ENCODE measurements at places on chromosomes 2 and 18.

DNA sequence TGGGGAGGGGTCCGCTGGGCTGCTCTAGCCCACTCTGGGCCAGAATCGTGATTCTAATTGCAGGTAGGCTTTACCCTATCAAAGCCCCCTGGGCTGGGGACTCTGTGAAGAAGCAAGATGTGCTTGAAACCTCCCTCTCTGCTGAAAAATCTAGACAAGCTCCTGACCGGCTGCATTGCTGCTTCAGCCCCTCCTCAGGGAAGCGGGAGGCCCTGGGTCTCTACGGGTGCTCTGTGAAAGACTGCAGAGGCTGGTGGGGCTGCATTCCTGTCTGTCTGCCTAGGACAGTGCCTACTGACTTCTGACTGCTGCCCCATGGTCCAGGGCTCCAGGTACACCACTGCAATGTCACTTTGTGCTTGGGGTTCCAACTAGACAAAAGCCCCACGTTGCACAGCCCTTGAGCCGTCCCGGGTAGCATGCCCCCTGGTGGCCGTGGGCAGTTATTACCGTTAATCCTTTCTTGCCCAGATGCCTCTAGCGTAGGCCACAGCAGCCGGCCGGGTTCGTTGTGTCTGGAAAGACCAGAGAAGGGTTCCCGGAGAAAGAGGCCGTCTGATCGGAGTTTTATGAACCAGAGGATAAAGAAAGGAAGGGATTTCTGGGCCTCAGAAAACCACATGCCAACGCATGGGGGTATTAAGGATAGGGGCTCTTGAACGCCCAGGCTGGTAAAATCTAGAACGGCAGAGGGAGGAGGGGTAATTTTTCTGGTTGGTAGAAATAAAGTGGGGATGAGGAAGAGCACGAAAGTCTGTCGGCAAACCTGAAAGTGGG, 15.9 kb upstream of the C1QL2 start:
- peaks cover 3% of the 10 kb centered on the region for H3K4me1 ChIP-seq
- no peaks in the 10 kb centered on the region for H3K36me3 ChIP-seq
- no peak overlapping the region for H3K27ac ChIP-seq
- peak; percentile 70 for DNase-seq
- no peak overlapping the region for H3K4me3 ChIP-seq

DNA sequence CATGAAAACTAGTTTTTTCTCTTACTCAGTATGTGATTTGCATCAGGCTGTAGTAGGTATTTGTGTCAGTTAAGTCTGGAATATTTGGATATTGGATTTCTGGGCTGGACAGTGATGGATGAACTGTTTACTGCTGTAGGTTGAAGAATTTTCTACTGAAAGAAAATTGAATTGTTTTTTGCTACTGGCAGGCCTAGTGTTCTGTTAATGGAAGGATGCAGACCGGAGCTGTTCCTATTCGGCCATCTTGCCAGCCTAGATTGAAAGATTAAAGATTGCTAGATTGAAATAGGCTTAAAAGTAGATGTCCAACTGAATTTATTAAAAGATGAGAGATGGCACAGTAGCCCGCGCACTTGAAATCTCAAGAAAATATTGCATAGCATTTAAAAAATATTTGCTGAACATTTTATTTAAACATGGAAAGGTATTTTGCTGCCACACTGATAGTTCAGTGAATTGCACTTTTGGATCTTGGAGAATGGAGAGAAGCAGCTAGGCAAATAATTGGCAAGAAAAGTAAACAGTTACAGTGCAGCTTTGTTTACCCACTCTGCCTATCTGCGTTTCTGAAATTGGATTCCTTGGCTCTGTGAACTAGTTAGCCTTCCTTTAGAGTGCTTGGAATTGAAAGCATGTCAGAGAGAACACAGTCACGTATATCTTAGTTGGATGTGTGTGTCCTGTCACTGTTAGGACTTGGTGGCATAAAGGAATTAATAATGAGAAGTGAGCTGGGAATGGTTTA, 54.1 kb downstream of the EPB41L5 start:
- no peaks in the 10 kb centered on the region for H3K36me3 ChIP-seq
- H3K4me3 ChIP-seq = no peak overlapping the region
- H3K27ac ChIP-seq = no peak overlapping the region
- no peaks in the 10 kb centered on the region for H3K27me3 ChIP-seq
- H3K4me1 ChIP-seq = no peaks in the 10 kb centered on the region
- no peak for DNase-seq

DNA sequence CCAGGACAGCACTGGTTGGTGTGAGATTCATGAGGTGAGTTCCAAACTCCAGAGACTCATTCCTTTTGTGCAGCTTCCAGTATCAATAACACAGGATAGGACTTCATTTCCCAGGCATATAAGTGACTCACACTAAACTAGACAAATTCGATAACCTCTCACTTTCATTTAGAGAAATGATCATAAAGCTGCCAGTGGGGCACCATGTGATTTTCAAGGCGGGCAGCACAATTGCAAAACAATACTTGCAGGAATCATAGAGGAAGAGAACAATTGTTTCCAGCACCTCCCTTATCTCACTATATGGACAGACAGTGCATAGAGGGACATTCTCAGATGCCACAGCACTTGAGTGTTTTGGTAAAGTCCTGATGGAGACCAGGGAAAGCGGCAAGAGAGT, 31.3 kb upstream of the DNAH7 start:
- H3K4me3 ChIP-seq = no peak overlapping the region
- no peaks in the 10 kb centered on the region for H3K27me3 ChIP-seq
- H3K27ac ChIP-seq = no peak overlapping the region
- H3K4me1 ChIP-seq = peaks cover 4% of the 10 kb centered on the region
- no peaks in the 10 kb centered on the region for H3K36me3 ChIP-seq
- DNase-seq = no peak

GRCh38 chr18:75854174-75854573, 426.7 kb upstream of the SMIM21 start:
- H3K27ac ChIP-seq = no peak overlapping the region
- no peak for DNase-seq
- no peaks in the 10 kb centered on the region for H3K36me3 ChIP-seq
- no peak overlapping the region for H3K4me3 ChIP-seq

- H3K27ac ChIP-seq = no peak overlapping the region
- H3K36me3 ChIP-seq = peaks cover 3% of the 10 kb centered on the region
- DNase-seq = no peak
These were observed 23.8 kb downstream of the FBXO41 start for GRCh38 chr2:73260338-73260984.

- H3K27ac ChIP-seq = no peak overlapping the region
- no peaks in the 10 kb centered on the region for H3K36me3 ChIP-seq
- peaks cover 44% of the 10 kb centered on the region for H3K27me3 ChIP-seq
- no peaks in the 10 kb centered on the region for H3K4me1 ChIP-seq
- H3K4me3 ChIP-seq = no peak overlapping the region
- no peak for DNase-seq
These were observed 119.5 kb upstream of the SALL3 start for GRCh38 chr18:78860117-78860516.

DNA sequence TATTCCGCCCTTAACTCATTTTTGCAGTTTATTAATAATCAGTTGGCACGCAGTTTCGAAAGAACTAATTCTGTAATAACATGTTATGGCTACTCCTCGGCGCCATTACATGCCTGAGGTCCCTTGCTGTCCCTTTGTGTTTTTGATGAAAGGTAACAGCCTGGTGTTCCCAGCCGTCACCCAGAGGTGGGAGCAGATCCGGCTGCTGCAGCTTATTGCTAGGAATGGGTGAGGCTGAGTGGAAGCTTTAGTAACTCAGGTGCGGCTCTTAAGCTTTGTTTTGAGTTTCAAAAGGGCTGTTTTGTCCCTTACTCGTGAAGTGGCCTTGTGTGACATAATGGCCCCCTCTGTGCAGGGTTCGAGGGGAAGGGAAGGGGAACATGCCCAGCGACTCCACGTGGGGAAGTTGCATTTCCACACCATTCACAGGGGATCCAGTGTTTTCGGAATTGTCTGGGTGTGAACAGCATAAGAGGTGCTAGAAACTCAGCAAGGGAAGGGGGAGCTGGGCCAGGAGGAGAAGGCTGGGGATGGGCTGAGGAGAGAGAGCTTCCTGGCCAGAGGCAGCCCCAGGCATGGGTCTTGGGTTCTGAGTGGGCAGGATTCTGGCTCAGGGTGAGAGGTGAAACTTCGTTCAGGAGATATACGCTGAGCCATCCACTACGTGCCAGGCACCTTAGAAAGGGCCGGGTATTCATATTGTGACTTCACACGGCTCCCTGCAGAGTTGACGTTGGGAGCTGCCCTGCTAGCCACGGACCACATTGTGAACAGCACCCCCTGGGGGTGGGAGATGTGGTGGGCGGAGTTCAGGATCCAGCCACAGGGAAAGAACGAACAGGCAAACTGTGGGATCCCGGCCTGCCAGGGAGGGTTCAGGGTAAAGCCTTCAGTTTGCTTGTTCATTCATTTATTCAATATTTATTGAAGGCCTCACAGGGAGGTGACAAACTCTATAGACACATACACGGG, 84.4 kb downstream of the TGOLN2 start:
- no peaks in the 10 kb centered on the region for H3K27me3 ChIP-seq
- no peaks in the 10 kb centered on the region for H3K36me3 ChIP-seq
- no peak overlapping the region for H3K27ac ChIP-seq
- peaks cover 18% of the 10 kb centered on the region for H3K4me1 ChIP-seq
- peak; percentile 80 for DNase-seq

DNA sequence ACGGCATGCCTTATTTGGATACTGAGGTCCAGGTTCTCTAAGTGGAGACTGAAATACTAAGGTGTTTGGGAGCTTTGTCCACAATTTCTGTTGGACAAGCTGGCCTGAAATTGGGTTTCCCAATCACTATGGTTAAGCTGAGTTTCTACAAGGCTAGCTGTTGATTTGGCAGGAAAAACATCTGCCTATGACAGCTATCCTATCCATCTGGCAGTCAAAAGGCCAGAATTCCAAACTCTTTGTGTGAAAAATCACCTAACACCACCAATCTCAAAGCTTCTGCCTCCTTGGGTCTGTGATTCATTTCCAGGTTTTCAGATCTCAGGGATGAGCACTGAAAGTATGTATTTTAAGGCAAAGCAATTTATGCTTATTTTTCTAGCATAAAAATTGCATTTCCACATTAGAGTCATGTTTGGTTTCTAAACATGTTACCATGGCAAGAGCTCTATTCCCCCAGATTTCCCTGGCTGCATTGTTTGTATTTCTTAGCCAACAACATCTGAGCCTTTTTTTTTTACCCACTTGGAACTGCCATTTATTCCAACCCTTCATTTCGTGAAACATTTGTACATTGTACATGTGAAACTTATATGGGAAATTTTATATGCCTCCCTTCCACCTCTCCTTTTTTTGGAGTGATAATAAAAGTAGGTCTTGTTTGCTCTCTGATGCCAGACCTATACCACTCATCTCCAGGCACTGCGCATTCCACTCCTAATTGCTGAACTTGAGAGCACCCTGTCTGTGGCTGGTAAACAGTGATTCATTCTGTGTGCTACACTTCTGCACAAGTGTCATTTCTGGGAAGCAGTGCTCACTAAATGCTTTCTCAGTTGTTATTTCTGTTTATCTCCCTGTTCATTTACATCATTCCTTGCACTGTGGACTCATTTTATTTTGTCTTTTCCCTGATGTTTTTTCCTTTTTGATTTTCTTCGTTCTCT, 15.9 kb upstream of the CCDC85A start:
- no peaks in the 10 kb centered on the region for H3K36me3 ChIP-seq
- H3K27ac ChIP-seq = no peak overlapping the region
- no peaks in the 10 kb centered on the region for H3K4me1 ChIP-seq
- no peaks in the 10 kb centered on the region for H3K27me3 ChIP-seq
- no peak for DNase-seq
- no peak overlapping the region for H3K4me3 ChIP-seq

GRCh38 chr2:146040051-146040450, 1520.1 kb upstream of the ZEB2 start:
- no peak overlapping the region for H3K4me3 ChIP-seq
- H3K27me3 ChIP-seq = no peaks in the 10 kb centered on the region
- H3K4me1 ChIP-seq = no peaks in the 10 kb centered on the region
- DNase-seq = no peak
- H3K27ac ChIP-seq = no peak overlapping the region

GRCh38 chr2:111671426-111672150, 212.4 kb downstream of the ANAPC1 start:
- no peak overlapping the region for H3K4me3 ChIP-seq
- no peak for DNase-seq
- H3K4me1 ChIP-seq = peaks cover 12% of the 10 kb centered on the region
- H3K36me3 ChIP-seq = no peaks in the 10 kb centered on the region
- H3K27ac ChIP-seq = no peak overlapping the region
- no peaks in the 10 kb centered on the region for H3K27me3 ChIP-seq

DNA sequence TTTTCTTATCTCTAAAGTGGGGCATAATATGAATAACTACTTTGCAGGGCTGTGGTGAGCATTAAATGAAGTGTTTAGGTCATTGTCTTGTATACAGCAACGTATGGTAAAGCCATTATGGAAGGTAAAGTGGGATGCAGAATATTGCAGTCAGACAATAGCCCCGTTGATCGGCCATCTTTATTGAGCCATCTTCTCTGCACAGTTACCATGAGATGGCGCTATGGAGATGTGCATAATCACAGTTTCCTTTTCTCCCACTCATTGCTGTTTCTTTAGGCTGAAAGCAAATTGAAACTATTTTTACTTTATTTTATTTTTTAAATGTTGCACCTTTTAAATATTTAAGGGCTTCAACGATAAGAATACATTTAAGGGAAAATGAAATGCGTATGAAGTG, 108.9 kb downstream of the THSD7B start:
- H3K27ac ChIP-seq = no peak overlapping the region
- no peaks in the 10 kb centered on the region for H3K36me3 ChIP-seq

DNA sequence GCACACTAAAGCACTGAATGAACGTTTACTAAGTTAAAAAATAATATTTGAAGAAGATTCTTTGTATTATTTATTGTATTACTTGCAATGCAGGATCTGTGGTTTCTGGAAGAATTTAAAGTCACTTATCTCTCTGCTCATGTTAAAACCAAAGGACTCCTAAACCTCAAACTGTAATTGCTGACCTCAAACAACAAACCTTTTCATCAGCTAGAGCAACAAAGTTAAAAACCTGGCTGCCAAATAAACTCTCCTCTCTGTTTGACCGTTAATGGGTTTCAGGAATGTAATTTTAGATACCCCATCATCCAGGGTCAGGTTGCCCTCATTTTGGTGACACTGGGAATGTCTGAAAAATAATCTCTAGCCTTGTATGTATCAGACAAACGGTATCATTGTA, 239.1 kb downstream of the TGIF1 start:
- H3K27me3 ChIP-seq = no peaks in the 10 kb centered on the region
- H3K4me3 ChIP-seq = no peak overlapping the region
- no peak for DNase-seq
- no peaks in the 10 kb centered on the region for H3K4me1 ChIP-seq

DNA sequence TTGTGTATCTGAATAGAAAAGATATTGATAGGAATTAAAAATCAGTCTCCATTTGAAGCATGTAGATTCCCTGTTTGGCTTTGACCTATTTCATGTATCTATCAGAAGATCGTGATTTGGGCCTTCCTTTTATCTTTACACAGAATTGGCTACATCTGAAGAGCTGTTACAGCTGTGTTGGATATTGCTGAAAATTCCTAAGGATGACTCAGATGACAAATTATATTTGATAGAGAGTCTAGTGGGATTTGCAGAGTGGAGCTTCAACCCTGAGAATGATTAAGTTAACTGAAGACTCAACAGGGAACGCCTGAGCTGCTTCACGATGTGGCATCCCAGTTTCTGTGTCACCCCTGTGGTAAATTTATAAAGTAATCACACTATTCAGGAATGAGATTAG, 4.9 kb upstream of the COL3A1 start:
- DNase-seq = no peak
- H3K27ac ChIP-seq = peak overlapping the region; percentile 45
- H3K36me3 ChIP-seq = no peaks in the 10 kb centered on the region
- no peaks in the 10 kb centered on the region for H3K27me3 ChIP-seq
- no peak overlapping the region for H3K4me3 ChIP-seq
- no peaks in the 10 kb centered on the region for H3K4me1 ChIP-seq

GRCh38 chr2:233818639-233819621, 35.4 kb downstream of the HJURP start:
- H3K4me3 ChIP-seq = no peak overlapping the region
- no peak overlapping the region for H3K27ac ChIP-seq
- H3K36me3 ChIP-seq = no peaks in the 10 kb centered on the region
- H3K27me3 ChIP-seq = no peaks in the 10 kb centered on the region
- H3K4me1 ChIP-seq = no peaks in the 10 kb centered on the region
- DNase-seq = peak; percentile 47
